ENCODE measurements at places on chromosomes 2 and 18.

DNA sequence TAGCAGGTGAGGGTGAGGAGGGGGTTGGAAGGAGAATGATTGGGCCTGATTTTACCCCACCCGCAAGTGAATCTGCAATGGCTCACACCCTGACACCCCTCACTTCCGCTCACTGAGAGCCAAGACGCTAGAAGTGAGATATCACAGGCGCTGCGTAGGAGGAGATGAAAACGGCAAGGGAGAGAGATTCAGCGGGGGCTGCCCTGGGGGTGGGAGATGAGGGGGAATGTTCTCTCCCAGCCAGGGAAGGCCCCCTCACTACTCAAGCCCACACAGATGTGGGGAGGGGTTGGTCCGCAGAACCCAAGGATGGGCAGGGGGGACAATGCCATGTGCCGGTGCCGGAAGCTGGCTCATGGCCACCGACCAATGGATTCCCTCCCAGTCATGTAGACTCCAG is 32.9 kb downstream of the LOXHD1 start:
- DNase-seq = no peak

GRCh38 chr2:151482171-151482725 is 72.5 kb downstream of the RIF1 start:
- no peak for DNase-seq

- DNase-seq = no peak
These were observed 248.7 kb downstream of the TFCP2L1 start for GRCh38 chr2:121036226-121036692.

GRCh38 chr2:43241558-43241957 is 15.2 kb upstream of the ZFP36L2 start:
- no peak for DNase-seq

DNA sequence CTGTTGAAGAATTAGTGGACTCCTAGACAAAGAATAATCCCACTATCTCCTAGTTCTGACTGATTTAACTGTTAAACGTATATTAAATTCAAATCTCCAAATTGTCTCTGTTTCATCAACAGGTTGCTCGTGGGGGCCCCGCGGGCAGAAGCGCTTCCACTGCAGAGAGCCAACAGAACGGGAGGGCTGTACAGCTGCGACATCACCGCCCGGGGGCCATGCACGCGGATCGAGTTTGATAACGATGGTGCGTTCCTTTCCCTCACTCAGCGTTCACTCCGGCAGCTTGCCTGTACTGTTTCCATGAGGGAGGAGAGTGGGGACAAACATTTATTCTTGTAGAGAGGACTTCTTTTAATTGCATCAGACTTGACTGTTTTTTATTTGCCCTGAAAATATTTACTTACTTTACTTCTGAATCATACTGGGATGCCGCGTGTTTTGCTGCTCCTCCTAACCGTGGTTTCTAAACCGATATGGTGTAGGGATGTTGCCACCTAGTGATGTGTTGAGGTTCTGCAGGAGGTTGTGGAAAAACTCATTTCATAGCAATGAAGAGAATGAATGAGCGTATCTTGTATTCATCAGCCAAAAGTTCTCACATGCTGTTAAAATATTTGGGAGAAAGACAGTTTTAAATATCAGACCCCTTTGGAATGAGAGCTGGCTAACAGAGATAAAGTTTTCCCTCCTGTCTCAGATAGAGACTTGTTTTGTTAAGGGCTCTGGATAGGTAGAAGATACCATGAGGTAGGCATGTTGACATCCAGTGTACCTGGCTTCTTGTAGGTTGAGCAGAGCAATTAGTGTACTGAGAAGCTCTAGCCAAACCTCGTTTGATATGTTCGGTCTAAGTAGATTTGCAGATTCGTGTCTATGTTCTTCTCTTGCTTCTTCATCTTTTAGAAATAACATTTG is 38.3 kb downstream of the ITGA6 start:
- no peak for DNase-seq

DNA sequence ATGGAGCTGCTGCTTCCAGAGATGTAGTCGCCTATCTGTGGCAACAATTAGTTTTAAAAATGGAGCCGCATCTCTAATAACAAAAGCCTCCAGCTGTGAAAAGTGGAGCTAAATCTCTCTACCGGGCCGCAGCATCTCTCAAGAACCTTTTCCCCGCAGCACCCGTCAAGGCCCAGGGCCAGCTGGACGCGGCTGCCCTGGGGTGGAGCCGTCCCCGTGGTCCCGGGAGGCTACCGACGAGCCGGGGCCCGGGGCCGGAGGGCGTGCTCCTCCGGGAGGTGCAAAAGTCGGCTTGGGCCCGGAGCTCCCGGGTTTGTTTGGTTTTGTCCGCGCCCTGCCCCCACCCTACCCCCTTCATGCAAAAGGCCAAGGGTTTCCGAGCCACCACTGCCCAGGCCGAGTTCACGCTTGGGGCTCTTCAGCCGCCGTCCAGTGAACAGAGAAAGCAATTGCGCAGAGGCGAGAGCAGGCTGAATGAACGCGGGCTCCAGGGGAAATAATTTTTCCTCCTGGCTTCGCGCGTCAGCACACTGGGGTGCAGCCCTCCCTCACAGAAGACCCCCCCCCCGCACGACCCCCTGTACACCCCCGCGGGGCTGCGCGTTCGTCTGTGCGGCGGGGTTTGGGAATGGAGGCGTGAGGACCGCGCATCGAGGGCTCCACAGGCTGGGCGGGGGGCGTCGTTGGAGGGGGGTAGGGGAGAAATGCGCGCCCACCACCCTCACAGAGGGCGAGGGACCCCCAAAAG is 557 bp upstream of the GREB1L start:
- no peak for DNase-seq

DNA sequence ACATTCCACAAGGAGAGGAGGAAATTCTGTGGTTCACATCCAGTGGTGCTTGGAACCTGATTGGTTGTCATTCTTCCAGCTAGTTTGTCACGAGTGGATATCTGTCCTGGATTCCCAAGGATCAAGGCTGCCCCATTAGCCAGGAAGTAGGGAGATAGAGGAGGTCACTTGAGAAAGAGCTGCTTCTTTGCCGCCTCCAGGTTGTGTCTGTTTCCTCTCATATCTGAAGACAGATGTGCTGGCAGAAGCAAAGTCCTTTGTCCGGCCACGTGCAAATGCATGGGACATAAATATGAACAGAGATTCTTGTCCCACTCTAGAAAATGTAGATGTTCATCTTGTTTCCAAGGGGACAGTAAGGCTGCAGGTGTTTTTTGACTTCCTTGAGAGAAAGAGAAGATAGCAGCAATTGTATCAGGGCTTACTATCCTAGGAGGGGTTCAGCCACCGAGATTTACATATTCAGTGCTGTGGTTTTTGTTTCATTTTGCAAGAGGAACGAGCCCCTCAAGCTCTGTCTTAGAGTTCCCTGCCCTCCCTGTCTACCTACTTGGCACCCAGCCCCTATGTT is 174.4 kb downstream of the RPIA start:
- DNase-seq = no peak

GRCh38 chr2:5453220-5454050 is 238.7 kb upstream of the SOX11 start:
- DNase-seq = no peak

DNA sequence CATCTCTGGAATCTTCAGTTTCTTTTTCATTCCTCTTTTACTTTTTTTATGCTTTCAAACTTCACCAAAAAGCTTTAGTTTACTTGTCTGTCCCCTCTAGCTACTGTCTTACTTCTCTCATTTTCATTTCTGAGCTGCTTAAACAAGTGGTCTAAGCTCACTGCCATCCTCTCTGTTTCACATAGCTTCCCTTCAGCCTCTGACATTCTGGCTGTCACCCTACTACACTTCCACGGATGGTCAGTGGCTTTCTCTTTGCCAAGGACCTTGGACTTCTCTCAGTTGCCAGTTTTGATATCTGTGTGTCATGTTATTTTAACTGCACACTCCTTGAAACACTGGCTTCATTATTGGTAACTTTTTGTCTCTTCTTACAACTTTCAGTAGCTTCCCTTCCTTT is 176.1 kb downstream of the IKZF2 start:
- DNase-seq = no peak

DNA sequence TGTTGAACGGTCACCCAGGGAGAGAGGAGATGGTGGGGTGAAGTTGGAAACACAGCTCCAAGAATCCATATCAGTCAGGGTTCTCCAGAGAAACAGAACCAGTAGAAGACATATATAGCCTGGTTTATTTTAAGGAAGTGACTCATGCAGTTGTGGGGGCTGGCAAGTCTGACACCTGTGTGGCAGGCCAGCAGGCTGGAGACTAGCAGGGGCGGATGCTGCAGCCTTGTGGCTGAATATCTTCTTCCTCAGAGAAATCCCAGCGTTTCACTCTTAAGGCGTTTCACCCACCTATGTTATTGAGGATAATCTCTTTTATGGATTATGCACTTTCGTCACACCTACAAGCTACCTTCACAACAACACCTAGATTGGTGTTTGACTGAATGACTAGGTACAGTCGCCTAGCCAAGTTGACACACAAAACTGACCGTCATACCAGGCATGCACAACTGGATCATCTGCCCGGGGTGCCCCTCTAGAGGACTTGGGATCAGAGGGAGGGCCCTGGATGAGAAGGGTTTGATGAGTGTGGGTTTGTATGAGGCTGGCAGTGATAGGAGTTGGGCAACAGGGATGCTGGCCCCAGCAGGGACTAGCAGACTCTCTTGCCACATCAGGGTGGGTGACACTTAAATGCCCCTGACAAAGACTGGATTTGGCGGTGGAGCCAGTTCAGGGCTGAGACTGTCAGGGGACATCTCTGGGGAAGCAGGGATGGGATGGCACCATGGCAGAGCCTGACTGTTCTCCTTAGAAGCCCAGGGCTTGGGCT is 23.4 kb downstream of the MROH2A start:
- no peak for DNase-seq

- no peak for DNase-seq
These were observed 4.4 kb upstream of the HTR2B start for GRCh38 chr2:231129216-231129615.

GRCh38 chr2:70897203-70897976 is 38.3 kb upstream of the ATP6V1B1 start:
- DNase-seq = no peak

GRCh38 chr2:51559026-51559425 is 527.1 kb upstream of the NRXN1 start:
- DNase-seq = no peak

- DNase-seq = no peak
These were observed 45.2 kb upstream of the GCG start for GRCh38 chr2:162197069-162197825.

DNA sequence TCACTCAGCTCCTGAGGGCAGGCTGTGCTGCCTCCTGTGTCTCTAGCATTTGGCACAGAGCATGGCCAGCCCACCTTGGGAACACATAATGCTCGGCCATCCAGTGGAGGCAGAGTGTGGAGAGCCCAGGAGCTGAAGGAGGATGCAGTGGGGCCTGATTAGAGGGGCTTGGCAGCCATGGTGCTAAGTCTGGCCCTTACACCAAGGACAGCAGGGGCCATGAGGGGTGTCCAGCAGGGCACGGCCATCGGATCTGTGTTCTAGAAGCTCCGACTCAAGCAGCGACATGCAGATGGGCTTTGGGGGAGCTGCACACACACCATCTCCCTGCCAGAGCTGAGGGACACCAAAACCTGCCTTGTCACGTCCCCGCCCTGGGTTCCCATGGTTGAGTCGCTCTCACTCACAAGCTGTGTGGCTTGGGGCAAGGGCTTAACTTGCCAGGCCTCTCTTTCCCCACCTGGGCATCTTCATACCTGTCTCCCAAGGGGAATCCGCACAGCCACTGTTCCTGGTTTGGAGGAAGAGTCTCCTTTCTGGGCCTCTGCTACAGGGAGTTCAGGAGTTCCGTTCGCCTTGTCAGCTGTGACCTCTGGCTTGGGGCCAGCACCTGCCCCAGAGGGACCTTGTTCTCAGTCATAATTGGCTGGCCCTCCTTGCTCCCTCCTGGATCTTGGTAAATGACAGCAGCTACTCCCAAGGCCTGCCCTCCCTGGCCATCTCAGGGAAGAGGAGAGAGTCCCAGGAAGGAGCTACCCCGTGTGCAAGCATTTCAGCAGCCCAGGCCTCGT is 1.3 kb upstream of the TOGARAM2 start:
- no peak for DNase-seq

- DNase-seq = no peak
These were observed 1425.6 kb upstream of the PIK3C3 start for GRCh38 chr18:40529478-40529877.

- DNase-seq = no peak
These were observed 27.5 kb downstream of the ARID5A start for GRCh38 chr2:96564026-96564425.

GRCh38 chr2:196719110-196719872 is 79.8 kb downstream of the CCDC150 start:
- no peak for DNase-seq
